ENCODE measurements at places on chromosomes 7 and 10. TPM values are rescaled to one million over a fixed set of nuclear protein-coding genes. Genes with fewer than 3 reads are reported as not detected.

DNA sequence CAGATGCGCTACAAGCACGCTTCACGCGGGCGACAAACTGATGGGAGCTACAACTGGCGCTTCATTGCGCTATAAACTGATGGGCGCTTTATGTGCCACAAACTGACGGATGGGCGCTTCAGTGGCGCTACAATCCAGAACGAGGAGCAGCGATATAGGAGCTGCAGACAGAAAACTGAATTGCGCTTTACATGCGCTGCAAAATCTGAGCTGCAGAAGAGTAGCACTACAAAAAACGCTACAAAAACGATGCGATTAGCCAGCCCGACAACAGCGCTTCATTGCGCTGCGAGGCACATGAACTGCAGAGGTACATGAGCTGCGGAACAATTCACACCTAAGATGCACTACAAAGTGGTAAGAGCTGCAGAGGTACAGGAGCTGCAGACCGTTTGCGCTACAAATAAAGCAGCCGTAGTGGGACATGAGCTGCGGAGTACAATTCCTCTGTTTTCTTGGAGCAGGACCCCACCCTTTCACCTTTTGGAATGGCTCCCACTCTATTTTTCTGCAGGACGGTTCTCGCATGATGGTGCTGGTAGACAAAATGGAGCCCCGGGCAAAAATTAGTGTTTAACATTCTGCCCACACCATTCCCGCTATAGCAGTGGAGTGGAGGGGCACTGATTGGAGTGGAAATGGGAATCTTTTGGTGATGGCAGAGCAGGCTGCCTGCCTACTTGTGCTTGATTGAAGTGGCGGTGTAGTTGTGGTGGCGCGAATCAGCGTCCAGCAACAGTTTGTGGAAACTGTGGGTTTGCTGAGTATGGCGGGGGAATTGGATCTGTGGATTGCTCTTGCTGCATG lies 1.2 kb upstream of the SGCE start:
- peak; percentile 53 for DNase-seq

GRCh38 chr7:5704534-5704922 lies 76.9 kb downstream of the RNF216 start:
- DNase-seq, result peak; percentile 70

Gene RBM20
- total RNA-seq, result 0.20 TPM

DNA sequence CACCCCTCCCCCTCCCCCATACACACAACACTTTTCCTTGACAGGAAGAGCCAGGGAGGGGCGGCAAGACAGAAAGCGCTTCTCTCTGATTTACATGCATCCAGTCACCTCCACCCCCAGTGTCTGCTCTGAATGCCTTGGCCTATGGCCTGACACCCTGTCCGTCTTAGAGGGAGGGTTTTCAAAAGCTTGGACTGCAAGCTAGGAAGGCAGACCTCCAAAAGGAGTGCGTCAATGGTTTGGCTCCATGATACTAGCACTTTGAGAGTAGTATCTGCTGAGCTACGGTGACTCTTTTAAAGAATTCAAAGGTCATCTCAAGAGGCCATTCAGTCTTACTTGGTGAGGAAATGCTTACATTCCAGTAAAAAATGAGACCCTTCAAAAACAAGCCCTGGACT lies 20.3 kb upstream of the PAX2 start:
- no peak for DNase-seq

All from activated naive CD4-positive, alpha-beta T cell treated with anti-CD3 and anti-CD28 coated beads, Interleukin-2, amount 50 U/mL, for 72 hours (primary cell).